ENCODE measurements at places on chromosomes 11 and 22. TPM values are rescaled to one million over a fixed set of nuclear protein-coding genes. Genes with fewer than 3 reads are reported as not detected.

Gene MIOX
- total RNA-seq: 0.35 TPM

Gene FBLN1
- total RNA-seq: 152 TPM

Gene WNT7B
- 14.2 TPM for total RNA-seq

Gene APOA5
- not detected for total RNA-seq

Gene GSTT2
- not detected for total RNA-seq

- no peak for DNase-seq
Observed at GRCh38 chr22:48920776-48921241, 906.9 kb downstream of the BRD1 start.

DNA sequence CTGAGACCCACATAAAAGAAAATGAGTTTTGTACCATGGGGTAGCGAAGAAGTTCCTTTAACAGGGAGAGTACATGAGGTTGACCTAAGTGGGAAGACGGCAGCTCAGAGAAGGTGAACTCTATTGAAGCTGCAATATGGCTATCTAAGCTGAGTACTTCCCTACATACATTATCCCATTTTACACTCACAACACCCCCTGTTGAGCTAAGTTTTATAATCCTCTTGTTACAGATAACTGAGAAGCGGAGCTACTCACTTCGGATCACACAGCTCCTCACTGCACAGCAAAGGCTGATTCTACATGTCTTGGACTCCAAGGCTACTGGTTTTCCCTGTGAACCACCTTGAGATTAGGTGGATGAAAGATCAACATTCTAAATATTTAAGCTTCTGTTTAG lies 8.2 kb upstream of the PIWIL4 start:
- DNase-seq: no peak

DNA sequence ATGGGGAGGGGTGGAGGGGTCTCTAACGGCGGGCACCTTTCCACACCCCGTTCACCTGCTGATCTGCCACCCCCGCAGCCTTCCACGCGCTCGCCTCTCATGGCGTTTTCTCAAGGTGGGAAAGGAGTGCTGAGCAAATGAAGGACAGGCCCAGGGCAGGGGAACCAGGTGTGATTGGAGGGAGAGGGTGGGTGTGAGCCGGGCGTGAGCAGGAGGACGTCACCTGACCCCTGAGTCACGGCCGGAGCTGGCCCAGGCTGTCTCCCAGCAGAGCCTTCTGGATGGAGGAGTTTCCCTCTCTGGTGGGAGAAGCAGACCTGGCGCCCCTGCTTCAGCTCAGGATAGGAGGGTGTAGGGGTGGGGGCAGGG lies 14.0 kb upstream of the ARHGAP8 start:
- DNase-seq: no peak

DNA sequence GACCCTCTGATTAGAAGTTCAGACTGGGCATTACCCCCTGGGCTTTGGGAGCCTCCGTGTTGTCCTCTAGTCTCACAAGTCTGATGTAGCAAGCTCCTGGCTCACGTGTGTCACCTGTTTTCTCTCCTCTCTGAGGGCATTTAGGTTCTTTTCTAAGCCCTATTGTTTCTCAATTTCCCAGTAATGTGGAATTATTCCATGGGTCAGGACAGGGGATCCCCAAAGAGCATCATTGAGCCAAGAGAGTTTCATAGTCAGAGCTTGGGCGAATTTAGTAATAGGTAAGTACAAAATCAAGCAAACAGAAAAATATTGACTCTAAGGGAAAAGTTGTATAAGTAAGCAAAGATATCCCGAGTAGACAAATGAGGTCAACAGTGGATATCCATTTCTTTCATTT lies 57.3 kb downstream of the PPP6R2 start:
- no peak for DNase-seq

DNA sequence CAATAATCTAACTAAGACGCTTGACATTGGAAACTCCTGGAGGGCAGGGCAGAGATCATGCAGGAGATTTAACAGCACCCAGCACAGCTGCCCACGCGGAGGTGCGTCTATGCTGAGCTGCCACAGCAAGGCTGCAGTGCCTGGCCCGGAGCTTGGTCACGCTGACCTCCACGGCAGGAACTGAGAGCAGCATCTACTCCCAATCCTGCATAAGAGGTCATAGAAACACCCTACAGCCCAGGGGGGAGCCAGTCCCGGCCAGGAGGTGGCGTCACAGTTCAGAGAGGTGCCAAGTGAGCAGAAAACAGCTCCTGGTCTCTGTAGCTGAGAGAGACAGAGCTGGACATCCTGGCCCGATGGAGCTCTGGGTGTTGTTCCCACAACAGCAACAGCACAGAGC lies 121.1 kb upstream of the TMEM45B start:
- no peak for DNase-seq

Data from neural crest cell (in vitro differentiated cells).